ENCODE measurements at places on chromosomes 5 and 9.

DNA sequence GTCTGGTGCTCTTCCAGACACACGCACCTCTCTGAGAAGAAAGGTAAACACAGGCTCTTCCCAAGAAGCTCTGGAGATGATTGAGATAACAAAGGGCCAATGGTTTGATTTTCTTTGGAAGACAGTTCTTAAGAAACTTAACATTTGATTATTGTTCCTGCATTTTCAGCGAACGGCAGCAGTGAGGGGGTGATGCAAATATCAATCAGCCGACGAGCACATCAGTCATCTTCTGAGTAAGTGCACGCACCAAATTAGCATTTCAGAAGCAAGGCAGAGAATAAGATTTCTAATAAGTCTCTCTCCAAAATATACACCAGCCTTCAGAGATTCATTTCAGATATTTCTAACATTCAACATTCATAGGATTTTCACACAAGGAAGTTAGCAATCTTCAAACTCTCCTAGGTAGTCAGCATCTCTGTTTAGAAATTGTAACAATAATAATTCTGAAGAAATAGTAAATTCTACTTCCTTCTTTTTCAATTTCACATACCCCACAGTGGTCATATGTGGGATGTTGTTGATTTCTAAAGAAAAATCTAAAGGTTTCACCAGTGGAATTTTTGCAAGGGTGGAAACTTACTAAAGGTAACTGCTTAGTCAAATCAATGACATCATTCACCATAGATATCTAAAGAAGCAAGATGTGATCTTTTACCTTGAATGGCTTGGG is 250.3 kb downstream of the SEC61B start:
- no peak for DNase-seq

- no peak for DNase-seq
These were observed 28.8 kb downstream of the FOXD1 start for GRCh38 chr5:73419465-73420390.

- DNase-seq, result no peak
These were observed 282.6 kb downstream of the BRINP1 start for GRCh38 chr9:119086590-119086989.

DNA sequence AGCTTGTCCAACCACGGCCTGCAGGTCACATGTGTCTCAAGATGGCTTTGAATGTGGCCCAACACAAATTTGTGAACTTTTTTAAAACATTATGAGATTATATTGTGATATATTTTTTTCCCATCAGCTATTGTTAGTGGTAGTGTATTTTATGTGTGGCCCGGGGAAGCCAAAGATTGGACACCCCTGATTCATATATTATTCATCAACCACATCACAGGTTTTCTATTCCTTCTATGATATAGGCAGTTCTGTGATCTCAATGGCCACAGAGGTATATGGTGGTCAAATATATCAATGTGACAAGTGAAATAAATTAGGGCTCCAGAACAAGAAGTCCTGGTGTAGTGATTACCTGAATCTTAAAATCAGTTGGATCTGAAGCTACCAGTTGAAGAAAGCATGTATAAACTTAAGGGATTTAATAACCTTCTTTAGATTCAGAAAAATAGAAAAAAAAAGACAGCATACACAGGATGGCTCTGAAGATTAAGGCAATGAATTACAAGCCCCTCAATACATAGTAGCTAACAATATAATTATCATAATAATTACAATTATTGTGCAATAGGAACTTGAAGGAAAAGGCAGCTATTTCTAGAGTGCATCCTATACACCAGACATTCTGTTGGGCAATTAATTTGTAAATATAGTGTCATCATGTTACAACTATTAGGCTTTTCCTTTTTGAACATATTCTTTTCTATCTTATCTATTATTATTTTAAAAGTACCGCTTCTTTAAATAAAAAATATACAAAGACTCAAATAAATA is 530.4 kb upstream of the PTPRD start:
- no peak for DNase-seq

GRCh38 chr5:132267166-132267739 is 9.8 kb downstream of the PDLIM4 start:
- DNase-seq, result no peak

GRCh38 chr9:133583586-133583985 is 25.6 kb downstream of the FAM163B start:
- DNase-seq, result no peak

DNA sequence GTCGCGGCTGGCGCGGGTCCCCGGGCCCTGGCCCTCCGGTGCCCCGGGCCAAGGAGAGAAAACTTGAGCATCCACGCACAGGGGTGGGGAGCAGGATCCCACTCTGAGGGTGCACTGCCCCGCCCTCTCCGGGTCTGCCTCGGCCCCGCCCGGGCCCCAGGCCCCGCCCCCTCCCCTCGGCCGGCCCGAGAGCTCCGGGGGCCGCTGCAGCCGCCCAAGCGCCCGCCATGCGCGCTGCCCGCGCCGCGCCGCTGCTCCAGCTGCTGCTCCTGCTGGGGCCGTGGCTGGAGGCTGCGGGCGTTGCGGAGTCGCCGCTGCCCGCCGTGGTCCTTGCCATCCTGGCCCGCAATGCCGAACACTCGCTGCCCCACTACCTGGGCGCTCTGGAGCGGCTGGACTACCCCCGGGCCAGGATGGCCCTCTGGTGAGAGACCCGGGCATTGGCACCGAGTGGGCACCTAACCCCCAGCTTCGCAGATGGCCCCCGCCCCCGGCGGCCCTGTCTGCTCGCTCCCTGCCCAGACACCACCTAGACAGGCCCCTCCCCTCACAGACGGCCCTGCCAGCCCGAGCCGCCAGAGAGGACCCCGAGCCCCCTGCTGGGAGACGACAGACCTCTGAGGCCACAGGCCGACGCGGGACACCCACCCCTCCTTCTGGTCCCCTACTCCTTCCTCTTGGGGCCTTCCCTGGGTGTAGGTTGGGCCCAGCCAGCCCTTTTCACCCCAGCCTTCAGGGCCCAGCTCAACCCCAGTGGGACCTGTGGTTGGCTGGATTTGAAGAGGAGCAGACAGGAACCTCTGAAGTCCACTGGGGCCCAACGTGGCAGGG is at the start of gene CERCAM:
Gene CERCAM, plus strand, starts transcription at position 207 of the 831 bp plus-strand sequence. Its CDS starts 21 bp downstream, at position 228.
- peak; percentile 17 for DNase-seq

DNA sequence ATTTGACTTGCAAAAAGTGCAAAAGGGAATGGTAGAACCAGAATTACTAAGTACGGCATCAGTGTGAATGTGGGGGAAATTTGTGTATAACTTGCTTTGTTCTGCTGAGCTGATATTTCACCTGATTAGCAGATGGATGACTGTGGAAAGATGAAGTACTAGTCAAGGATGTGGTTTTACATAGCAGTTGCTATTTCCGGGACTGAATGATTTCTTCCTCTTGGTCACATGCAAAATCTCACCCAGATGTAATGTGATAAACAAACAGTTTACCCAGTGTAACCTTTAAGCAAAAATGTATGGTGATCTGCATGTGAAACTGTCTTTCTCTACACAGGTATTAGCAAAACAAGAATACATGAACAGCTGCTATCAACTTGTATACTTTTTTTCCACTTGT is 46.1 kb downstream of the DCP2 start:
- DNase-seq, result no peak

- DNase-seq, result peak; percentile 43
These were observed 1.0 kb downstream of the SET start for GRCh38 chr9:128689820-128690683.

GRCh38 chr5:34742061-34742460 is 85.9 kb downstream of the RAI14 start:
- no peak for DNase-seq

GRCh38 chr5:28408186-28408585 is 1369.8 kb upstream of the CDH9 start:
- no peak for DNase-seq

DNA sequence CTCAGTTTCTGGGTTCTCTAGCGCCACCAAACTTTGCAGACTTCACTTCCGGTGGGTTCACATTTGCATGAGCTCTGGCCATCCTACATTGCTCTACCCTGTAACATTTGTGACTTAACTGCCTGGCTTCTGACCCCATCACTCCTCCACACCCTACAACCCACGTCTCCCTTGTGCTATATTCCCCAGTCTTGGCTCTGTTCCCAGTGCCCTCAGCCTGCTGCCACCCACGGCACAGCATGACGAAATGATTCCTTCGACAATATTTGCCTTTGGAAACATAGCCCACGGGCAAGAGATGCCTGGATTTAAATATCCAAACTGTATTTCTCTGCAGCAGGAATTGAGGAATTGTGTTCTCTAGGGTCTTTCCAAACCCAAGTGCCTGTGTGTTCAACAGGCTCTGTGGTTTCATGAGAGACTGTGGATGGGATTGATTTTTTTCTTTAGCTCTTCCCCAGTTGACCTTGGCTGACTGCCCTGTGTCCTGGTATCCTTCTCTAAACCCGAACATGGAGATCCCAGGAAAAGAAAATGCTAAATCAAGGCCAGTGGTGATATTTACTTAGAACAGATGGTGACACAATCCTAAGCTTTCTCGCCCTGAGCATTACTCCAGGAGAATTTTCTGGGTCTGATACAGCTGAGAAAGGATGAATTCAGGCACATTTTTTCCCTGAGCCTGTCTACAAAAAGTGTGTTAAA is 44.4 kb upstream of the GRIA1 start:
- DNase-seq, result no peak

- no peak for DNase-seq
These were observed 31.0 kb downstream of the CSF2 start for GRCh38 chr5:132104556-132104955.

GRCh38 chr5:109450129-109450877 is 40.5 kb upstream of the PJA2 start:
- DNase-seq, result no peak

DNA sequence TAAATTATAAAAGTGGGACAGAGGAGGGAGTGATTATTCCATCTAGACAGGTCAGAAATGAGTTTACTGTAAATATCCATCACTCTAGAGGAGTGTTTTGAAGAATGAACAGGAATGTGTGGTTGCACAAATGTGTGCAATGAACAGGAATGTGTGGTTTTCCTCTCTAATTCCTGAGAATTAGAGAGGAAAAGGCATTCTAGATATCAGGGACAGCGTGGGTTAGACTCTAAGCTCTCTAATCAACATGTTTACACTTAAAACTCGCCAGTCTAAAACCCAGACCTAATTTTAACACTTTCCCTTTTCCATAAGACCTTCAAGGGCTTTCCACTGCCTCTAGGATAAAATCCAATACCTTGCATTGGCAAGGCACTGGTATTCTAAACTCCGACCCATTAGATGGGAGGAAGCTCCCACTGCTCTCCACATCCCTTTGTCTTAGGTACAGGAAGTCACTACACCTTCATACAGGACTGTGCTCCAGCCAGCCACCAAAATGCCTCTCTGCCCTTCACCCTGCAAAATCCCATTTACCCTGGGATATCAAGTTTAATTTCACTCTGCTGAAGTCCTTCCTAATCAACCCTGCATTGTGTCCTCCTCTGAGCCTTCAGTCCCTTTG is 67.9 kb downstream of the NFIB start:
- no peak for DNase-seq

DNA sequence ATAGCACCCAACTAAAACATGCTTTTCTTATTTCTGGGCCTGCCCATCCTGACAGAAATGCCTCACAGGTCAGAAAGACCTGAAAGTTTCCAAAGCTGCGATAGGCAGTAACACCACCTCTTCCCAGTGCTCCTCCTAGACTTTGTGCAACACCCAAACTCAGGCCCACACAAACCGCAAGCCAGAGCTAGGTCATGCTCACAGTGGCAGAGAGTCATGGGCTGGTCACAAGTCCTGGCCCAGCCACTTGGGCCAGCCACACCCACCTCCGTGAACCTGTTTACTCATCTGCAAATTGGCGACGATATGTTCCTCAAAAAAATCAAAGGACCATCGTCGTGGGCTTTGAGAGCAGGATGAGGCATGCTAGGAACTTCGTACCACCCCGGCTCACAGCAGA is 44.0 kb upstream of the SLC25A51 start:
- no peak for DNase-seq

- no peak for DNase-seq
These were observed 17.1 kb downstream of the ENG start for GRCh38 chr9:127837346-127837745.

DNA sequence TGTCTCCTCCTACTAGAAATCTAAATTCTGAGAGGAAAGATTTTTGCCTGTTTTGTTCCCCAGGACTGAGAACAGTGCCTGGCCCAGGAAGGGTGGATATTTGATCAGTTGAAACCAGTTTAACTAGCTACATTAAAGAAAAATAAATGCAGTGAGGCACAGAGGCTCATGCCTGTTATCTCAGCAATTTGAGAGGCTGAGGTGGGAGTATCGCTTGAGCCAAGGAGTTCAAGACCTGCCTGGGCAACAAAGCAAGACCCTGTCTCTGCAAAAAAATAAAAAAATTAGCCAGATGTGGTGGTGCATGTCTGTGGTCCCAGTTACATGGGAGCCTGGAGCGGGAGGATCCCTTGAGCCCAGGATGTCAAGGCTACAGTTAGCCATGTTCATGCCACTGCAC is 104.8 kb upstream of the CPEB4 start:
- no peak for DNase-seq

DNA sequence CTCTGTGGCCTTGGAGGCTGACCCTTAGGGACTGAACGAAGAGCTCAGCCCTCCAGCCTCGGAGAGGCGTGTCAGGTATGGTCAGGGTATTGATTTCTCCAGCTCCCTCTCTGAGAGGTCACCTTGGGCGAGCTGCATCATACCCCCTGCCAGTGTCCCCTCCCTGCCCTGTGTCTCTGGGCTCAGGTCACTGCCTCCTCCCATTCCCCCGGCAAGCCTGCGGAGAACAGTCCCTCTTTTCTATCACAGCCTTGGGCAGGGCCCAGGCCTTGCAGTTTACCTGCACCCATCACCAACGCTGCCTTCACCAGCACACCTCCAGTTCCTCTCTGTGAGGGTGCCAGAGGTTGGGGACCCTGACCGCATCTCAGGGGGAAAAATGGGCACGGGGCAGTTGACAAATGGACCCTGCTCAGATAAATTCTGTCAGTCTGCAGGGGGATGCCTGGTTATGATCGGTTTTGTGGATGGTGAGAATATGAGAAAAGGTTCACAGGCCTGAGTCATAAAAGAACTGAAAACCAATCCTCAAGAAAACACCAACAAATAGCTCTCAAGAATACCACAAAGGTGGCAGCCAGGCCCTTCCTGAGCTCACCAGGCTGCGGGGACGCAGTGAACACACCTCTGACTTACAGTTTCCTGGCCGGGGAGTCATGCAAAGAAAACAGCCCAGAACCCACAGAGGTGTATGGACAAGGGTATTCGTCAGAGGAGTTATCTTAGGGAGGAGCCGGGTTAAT is 24.7 kb upstream of the RXRA start:
- DNase-seq, result no peak

DNA sequence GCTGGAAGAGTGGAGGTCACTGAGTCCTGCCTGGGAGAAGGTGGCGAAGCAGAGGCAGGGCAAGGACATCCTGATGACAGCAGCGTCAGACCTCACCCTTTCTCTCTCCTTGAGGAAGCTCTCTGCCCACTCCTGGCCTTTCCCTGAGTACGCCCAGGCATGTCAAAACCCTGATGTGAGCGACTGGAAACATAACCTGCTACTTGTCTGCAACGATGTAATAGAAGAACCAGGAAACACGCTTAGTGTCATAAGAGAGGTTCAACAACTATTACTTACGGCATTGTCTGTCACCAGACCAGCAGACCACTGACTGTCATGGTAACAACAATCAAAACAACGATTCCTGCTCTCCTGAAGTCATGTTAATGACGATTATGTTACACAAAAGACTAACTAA is 152.4 kb downstream of the ACTL7B start:
- DNase-seq, result no peak
